ENCODE measurements at places on chromosomes 11 and 22.

GRCh38 chr22:40853333-40853732, 3.1 kb downstream of the ST13 start:
- no peak for DNase-seq

DNA sequence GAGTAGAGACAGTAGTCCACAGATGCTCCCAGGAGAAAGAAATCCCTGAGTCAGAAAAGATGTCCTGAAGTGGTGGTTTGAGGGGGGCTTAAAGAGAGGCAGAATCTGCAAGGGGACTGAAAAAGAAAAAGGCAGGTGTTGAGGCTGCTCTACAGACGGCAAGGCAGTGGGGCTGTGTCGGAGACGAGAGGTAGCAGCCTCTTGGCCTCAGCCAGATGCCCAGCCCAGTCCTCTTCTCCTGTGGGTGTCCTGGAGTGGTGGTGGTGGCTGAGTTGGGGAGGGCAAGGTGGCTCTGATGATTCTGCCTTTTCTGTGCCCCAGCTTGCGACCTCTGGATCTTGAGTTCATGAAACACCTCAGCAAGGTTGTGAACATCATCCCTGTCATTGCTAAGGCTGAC, 9.3 kb upstream of the WBP2NL start:
- no peak for DNase-seq

DNA sequence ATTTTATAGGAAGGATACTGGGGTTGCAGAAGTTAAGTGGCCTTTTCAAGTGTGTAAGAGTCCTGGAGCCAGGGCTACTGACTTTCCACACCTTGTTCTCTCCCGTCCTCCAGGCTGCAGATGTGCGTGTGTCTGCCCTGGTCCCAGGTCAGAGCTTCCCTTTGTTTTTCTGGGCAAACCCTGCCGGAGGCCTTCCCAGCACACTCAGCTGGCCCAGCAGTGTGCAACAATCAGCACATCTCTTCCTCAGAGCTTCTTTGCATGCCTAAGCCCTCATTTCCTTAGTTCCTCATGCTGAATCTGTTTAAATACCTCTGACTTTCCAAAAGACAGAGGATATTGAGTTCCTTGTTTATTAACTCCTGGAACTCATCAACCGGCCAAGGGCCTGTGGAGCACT, 80.6 kb downstream of the KCNJ1 start:
- DNase-seq: no peak

DNA sequence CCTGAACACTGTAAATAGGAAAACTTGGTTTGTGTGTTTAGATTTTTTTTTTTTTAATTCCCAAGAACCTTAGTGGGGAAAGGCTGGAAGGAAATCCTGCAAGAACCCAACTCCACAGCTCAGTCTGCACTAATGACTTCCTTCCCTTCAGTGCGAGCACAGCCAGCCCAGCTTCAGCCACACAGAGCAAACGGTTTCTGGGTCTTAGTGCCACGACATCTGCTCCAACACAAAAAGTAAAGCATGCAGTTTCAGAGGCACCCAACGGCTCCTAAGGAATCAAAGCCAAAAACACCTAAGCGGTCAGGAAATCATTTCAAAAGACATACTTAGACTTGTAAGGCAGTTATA, 236.1 kb downstream of the TTC28 start:
- DNase-seq: no peak

DNA sequence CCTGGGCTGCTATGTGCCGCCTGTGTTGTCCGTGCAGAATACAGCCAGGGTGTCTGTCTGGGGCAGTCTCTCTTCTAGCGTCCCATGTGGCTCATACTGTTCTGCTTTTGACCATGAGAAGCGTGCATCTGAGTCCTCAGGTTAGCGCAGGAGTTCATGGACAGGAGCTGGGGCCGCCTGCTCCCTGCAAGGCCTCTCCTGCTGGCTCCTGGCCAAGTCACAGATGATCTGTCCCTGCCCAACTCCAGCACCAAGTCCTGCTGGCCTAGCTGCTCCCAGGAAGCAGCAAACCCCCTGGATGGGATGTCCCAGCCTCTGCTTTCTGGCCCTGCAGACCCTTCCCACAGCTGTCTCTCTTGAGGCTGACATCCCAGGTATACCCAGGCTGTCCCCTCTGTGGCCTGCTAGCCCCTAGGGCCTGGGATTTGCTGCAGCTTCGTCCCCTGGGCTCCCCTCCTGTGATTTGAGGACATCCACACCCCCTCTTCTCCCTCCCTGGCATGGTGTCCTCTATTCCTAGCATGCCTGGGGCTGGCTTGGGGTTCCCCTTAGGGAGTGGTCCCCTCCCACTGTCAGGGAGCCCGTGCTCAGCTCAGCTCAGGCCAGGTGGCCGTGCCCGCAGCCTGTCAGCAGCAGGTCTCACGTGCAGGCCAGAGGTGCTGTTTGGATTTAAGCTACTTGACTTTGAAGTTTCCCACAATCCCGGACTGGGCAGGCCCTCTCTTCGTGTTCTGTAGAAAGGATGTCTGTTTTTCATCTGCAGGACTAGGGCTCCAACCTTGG, 17.8 kb downstream of the PRR5 start:
- DNase-seq: no peak

DNA sequence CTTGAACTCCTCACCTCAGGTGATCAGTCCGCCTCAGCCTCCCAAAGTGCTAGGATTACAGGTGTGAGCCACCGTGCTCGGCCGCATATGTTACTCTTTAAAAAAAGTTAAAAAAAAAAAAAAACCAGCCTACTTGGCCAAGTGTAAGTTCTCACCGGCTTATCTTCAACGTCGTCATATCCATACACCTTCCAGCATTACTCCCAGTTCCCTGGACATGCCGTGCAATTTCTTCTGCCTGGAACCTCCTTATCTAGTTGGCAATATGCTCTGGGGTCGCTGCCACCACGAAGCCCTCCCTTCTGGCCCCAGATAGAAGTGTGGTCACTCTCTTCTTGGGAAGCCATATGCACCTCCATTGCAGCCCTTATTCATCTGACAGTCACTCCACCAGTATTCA, 36.3 kb upstream of the CBX7 start:
- no peak for DNase-seq

GRCh38 chr11:122197066-122197987, 81.3 kb upstream of the BLID start:
- DNase-seq: no peak

GRCh38 chr11:20026629-20027555, 133.4 kb downstream of the DBX1 start:
- DNase-seq: no peak

DNA sequence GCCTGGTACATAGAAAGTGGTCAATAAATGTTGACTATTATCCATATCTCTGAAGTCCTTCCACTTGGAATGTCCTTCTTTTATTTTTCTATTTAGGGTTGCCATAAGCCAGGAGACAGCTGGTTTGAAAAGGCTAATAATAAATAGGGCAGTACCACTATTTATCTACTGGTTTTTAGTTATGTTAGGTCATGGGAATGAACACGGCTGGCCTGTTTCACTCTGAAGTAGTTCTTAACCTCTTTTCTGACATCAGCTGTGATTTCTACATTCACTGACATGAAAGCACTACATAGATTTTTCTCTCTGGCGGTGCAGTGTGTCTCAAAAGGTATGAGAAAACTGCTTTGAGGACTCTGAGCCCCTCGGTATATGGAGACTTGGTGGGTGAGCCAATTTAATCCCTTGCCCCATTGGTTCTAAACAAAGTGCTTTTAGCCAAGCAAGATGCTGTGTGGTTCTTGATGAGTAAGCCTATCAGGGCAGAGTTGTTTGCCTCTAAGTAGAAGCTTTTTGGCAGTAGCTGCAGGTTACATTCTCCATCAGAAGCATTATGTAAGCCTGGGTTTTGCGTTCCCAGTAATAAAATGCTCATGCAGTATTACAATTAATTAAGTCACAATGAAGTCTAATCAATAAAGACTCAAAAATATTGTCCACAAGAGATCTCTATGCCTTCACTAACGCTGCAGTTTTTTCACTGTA, 48.7 kb upstream of the APOA1 start:
- no peak for DNase-seq

DNA sequence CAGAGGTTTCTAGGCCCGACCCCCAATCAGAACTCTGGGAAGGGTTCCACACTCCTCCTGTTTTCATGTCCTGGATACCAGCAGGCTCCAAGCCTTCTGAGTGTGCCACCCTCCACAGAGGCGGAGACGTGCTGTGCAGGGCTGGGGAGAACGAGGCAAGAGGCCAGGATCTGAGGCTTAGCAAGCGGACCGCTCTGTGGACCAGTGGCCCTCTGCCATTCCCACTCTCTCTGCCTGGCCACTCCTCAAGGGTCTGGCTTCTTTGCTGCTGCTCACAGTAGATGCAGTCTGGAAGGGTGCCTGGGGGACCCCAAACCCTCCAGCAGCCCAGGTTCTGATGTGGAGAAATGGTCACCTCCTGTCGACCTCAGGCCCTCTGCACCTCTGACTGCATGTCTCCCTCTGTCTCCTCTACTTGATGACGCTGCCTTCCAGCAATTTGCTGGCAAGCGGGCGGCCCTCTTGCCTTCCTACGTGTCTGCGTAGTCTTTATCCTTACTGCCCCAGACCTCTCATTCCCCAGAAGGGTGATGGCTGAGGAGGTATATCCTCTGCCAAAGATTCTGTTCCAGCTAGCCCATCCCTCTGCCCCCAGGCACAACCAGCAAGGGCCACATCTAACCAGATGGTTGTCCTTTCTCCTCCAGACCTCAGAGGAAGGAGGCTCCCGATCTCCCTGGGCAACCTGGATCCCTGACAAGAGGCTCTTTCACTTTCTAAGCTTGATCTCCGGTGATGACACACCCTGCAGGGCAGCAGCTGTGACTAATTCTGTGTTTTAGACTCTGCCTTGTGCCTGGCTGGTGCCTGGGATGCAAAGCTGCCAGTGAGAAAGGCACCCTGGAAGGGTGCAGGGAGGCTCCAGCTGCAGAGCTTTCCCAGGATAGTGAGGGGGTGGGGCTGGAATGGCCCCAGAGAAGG, 87.3 kb downstream of the NAT10 start:
- no peak for DNase-seq

DNA sequence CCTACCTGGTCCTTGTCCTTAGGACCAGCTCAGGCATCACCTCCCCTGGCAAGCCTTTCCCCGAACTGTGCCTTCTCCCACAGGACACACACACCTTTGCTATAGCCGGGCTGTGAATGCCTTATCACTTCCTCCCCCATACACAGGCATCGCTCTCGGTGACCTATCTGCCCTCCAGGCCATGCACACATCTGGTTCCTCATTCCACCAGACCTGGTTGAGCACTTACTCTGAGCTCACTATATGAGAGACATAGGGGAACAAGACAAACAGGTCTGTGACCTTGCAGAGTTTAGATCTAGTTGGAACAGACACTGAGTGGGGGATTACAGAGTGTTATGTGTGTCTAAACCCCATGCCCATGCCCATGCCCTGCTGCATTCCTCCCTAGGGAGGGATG, 3.1 kb upstream of the BCR start:
- no peak for DNase-seq

DNA sequence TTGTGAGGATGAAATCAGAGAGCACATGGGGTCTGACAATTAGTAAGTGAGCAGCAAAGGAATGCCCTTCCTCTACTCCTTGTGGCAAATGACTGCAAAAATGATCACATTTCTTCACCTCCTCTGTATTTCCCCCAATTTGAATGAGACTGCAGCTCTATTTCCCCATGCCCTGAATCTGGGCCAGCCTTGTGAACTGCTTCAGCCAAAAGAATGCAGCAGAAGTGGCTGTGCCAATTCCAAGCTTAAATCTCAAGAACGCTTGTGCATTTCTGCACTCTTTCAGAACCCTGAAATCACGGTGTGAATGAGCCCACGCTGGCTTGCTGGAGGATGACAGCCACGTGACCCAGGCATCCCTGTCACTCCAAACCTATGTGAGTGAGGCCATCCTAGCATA, 9.9 kb downstream of the SLC43A3 start:
- DNase-seq: no peak

- DNase-seq: no peak
These were observed 14.2 kb upstream of the TLCD5 start for GRCh38 chr11:120310870-120311269.

DNA sequence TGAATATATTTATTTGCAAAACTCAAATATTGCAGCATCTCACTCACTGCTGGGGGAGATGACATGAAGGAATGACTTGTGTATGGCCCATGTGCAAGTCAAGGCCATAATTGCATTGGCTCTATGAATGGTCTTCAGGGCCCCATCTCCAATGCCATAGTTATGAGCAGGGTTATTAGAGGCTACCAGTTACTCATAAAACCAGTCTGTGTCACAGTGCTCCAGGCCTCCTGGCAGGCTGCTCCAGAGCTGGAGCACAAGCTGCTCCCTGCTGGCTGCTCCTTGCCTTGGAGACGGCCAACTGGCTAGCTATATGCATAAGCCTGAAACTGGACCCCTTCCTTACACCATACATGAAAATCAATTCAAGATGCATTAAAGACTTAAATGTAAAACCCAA, 145.7 kb downstream of the TRPC6 start:
- DNase-seq: no peak

- DNase-seq: no peak
These were observed 33.4 kb downstream of the GRAMD4 start for GRCh38 chr22:46653596-46653995.

DNA sequence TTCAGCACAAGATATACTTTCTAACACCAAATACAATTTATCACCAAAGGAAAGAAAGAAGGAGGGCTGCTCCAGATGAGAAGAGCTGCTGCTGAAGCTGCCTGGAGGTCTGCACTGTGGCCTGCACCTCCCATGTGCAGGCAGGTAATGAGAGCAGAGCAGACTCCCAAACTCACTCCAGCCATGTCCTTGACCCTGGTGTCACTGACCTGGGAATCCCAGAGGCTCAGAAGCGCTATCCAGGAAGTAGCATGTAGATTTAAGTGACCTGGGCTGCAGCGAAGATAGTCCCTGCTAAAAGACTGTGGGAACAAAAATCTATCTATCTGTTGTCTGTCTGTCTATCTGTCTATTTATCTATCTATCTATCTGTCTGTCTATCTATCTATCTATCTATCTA, 816.3 kb downstream of the OPCML start:
- DNase-seq: no peak

GRCh38 chr11:117843666-117844484, 19.3 kb upstream of the FXYD2 start:
- peak; percentile 79 for DNase-seq

- no peak for DNase-seq
These were observed 30.9 kb downstream of the TRPC6 start for GRCh38 chr11:101552888-101553287.

DNA sequence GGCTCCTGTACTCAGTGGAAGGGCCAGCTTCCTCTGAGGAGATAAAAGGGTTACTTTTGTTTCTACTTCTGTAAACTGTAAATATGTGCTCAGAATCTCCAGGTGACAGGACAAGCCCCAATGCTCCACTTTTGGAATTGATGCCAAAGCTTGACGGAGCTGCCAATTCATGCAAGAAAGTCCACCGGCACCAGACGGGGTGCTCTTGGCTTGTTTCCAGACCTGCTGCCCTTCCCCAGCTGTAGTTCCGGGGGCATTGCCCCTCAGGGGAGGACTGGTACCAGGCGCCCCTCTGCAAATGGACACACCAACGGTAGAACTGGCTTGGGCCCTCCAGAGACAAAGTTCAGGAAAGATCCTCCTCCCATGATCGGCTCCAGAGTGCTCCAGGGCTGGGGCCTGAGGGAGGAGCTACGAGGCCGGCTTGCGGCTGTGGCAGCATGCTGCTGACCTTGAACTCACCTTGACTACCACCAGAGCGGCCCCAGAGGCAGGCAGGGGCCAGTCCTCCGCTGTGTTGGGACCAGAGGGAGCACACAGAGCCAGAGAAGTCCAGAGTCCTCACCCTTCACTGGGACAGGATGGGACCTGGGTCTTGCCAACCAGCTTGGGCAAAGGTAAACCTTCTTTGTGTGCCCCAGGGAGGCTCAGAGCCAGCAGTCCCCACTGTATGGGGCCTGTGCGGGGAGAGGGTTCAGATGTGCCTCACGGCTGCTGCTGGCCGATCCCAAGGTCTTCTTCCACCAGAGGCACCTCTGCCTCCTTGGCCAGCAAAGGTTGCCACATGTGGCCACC, 17.8 kb upstream of the OAF start:
- DNase-seq: no peak
